Naive thymus-derived CD4-positive, alpha-beta T cell (primary cell): ENCODE measurements at places on chromosomes 7 and 10. TPM values are rescaled to one million over a fixed set of nuclear protein-coding genes. Genes with fewer than 3 reads are reported as not detected.

DNA sequence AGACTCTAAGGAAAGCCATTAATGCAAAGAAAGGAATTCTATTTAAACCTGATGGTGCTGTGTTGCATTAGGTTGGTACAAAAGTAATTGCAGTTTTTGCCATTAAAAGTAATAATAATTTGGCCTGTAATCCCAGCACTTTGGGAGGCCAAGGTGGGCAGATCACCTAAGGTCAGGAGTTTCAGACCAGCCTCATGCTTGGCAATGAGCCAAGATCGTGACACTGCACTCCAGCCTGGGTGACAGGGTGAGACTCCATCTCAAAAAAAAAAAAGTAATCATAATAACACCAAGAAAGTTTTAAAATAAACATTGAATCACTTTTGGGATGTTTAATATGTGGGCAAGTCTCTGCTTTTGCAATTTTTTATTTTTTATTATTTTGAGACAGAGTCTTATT lies 107.3 kb upstream of the FRMD4A start:
- DNase-seq: no peak

GRCh38 chr10:63120554-63120953 lies 12.6 kb upstream of the NRBF2 start:
- DNase-seq: no peak

- no peak for DNase-seq
These were observed 4.3 kb downstream of the COPS6 start for GRCh38 chr7:100093054-100093453.

DNA sequence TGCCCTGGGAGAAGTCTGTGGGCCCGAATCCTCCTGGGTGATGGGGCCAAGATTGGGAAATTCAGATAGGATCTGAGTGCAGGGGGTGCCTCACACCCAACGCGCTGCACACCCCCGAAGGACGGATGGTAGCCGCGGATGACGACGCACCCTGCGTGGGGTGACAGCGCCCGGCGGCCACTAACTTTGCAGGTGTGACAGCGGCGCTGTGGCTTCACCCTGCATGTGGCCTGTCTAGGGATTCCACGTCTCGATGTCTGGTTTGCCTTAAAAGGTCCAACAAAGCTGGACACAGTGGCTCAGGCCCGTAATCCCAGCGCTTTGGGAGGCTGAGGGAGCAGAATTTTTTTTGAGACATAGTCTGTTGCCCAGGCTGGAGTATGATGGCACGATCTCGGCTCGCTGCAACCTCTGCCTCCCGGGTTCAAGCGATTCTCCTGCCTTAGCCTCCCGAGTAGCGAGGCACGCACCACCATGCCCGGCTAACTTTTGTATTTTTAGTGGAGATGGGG lies 18.6 kb downstream of the ADAP1 start:
- no peak for DNase-seq

- DNase-seq: no peak
These were observed 3.1 kb upstream of the GOT1 start for GRCh38 chr10:99433378-99434020.

- no peak for DNase-seq
These were observed 25.8 kb downstream of the PTPRE start for GRCh38 chr10:127932521-127933270.

GRCh38 chr7:47421456-47421855 lies 160.5 kb downstream of the TNS3 start:
- DNase-seq: no peak

DNA sequence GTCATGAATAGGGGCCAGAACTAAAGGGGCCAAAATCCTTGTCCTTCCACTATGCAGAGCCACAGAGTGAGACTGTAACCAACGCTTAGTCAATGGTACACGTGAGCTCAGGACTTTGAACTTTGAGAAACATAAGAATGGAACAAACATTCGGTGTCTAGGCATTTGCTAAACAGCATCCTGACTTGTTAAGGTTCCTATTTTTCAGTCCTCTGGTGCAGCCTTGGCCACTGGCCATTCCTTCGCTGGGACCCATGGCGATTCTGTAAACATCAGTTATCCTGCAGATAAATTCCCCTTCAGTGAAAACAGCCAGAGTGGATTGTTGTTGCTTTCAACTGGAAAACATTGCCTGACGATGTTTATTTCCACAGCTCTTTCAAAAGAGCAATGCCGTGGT lies 266.8 kb downstream of the SORCS1 start:
- DNase-seq: no peak

GRCh38 chr10:3828404-3829155 lies 43.6 kb upstream of the KLF6 start:
- DNase-seq: peak; percentile 54

GRCh38 chr10:89904755-89905154 lies 203.4 kb downstream of the KIF20B start:
- no peak for DNase-seq

DNA sequence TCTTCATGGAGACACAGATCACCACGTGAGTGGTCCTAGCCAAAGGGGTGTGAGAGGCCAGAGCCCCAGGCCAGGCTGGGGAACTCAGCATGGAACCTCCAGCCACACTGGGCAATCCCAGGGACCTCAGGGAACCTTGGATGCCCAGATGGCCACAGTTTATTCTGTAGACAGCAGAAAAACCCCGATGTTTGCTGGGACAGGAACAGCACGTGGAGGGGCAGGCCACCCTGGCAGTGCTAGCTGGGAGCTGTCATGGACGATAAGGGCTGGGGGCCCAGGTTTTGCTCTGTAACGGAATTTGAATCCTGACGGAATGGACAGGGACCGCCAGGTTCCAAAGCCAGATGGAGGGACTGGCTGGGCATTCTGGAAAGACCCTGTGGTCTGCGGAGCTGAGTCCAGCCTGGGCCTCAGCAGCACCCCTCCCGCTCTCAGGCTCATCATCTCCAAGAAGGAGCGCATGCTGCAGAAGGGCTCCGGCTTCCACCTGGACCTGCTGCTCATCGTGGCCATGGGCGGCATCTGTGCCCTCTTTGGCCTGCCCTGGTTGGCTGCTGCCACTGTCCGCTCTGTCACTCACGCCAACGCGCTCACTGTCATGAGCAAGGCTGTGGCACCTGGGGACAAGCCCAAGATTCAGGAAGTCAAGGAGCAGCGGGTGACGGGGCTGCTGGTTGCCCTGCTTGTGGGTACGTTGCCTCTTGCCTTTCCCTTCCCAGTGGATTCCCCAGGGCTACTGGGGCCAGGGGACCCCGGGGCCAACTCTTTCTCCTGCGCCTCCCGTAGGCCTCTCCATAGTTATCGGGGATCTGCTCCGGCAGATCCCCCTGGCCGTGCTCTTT lies 5.6 kb downstream of the FASTK start:
- no peak for DNase-seq

GRCh38 chr10:131746785-131747184 lies 154.0 kb upstream of the PPP2R2D start:
- no peak for DNase-seq

DNA sequence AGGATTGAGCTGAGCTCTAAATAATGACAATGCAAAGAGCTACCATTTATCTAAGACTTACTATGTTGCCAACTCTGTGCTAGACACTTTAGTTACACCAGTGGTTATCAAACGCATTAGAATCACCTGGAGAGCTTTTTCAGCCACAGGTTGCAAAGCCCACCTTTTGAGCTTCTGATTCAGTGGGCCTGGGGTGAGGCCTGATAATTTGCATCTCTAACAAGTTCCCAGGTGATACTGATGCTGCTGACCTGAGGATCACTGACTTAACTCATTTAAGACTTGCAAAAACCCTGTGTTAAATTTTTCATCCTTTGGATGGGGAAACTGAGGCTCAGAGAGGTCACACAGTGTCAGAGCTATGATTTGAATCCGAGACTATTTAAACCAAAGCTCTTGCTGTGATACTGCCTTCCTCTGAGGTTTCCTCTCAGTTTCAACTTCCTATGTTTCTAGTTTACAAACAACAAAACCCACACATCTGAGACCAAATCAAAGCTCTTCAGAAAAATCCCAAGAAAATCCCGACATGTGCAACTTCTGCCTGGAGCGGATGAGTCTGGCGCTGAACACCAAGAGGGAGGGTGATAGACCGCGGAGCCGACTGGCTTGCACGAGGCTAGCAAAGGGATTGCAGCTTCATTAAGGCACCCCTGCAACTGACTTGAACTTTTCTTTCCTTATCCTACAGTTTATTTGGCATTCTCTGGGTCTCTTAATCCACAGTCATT lies 124.9 kb downstream of the CYP26A1 start:
- no peak for DNase-seq

- DNase-seq: peak; percentile 46
These were observed 1.0 kb downstream of the CDK6 start for GRCh38 chr7:92835261-92835850.

GRCh38 chr7:12133865-12134264 lies 77.2 kb upstream of the TMEM106B start:
- no peak for DNase-seq

GRCh38 chr7:123797673-123798531 lies 47.1 kb upstream of the HYAL4 start:
- DNase-seq: no peak

DNA sequence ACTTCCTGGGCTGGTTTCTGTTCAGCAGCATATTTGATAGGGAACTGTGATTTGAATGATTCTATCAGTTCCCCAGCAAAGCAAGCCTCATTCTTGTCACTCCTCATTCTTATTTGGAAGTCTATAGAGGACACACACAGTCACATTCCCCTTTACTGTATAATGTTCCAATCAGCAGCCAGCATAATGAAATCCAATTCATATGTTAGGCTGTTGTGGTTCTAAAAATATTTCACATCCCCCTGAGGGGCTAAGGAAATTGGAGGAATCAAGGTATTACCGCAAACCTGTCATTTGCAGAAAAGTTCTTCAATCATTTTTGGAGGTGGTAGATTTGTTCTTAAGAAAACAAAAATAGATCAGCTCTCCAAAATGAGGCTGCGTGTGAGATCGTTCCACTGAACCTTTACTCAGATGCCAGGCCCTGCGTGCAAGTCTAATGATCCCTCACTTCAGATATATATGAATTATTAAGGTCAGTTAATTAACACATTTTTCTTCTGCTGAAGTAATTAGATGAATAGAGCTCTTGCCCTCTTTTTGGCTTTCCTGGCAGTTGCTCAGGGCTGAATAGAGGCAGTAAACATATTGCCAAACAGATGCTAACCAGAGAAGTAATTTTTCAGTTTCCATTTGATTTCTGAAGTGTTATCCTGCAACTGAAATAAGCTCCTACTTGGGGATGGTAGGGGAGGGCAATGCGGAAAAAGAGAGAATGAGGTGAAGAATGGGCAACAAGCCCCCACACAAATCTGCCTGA lies 31.8 kb downstream of the LSMEM1 start:
- DNase-seq: no peak

GRCh38 chr10:98264378-98265065 lies 3.5 kb downstream of the LOXL4 start:
- no peak for DNase-seq

DNA sequence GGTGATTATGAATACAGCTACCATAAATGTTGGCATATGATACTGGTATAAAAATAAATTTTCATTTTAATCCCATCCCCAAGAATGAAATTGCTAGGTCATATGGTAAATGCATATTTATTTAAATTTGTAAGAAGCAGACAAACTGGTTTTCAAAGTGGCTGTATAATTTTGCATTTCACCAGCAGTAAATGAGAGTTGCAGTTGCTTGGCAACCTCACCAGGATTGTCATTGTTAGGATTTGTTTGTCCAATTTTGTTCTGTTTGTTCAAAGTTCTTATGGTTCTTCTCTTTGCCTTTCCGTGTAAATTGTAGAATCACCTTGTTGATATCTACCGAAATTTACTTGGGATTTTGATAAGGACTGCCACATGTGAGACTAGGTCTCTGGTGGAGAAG lies 237.4 kb downstream of the OTUD1 start:
- no peak for DNase-seq

- no peak for DNase-seq
These were observed 37.2 kb downstream of the BAMBI start for GRCh38 chr10:28714401-28715053.

GNGT1 gene
- total RNA-seq: not detected

SEMA3E gene
- total RNA-seq: not detected

BMPER gene
- 0.37 TPM for total RNA-seq

ADARB2 gene
- total RNA-seq: 0.05 TPM

STARD3NL gene
- 22.0 and 23.4 TPM in 2 replicates for total RNA-seq
